ENCODE measurements at places on chromosomes 1 and 21. TPM values are rescaled to one million over a fixed set of nuclear protein-coding genes. Genes with fewer than 3 reads are reported as not detected.

- DNase-seq, result no peak
- no peaks in the 10 kb centered on the region for H3K27me3 ChIP-seq
- peaks cover 29% of the 10 kb centered on the region for H3K4me1 ChIP-seq
Observed at GRCh38 chr1:101120868-101121267, 95.3 kb upstream of the DPH5 start.

- H3K27me3 ChIP-seq, result no peaks in the 10 kb centered on the region
- no peak overlapping the region for H3K4me3 ChIP-seq
- no peak for DNase-seq
- no peak overlapping the region for H3K27ac ChIP-seq
Observed at GRCh38 chr1:119731060-119731459, 19.3 kb downstream of the PHGDH start.

- no peak for DNase-seq
- no peak overlapping the region for H3K4me3 ChIP-seq
- H3K27me3 ChIP-seq, result no peaks in the 10 kb centered on the region
- H3K36me3 ChIP-seq, result no peaks in the 10 kb centered on the region
Observed at GRCh38 chr1:204479387-204480136, 15.0 kb downstream of the PIK3C2B start.

Gene GIPC2
- total RNA-seq, result 0.60 TPM
